ENCODE measurements at places on chromosomes 12 and 14.

- DNase-seq = no peak
Measured at GRCh38 chr14:47276931-47277330, 398.5 kb downstream of the MDGA2 start.

DNA sequence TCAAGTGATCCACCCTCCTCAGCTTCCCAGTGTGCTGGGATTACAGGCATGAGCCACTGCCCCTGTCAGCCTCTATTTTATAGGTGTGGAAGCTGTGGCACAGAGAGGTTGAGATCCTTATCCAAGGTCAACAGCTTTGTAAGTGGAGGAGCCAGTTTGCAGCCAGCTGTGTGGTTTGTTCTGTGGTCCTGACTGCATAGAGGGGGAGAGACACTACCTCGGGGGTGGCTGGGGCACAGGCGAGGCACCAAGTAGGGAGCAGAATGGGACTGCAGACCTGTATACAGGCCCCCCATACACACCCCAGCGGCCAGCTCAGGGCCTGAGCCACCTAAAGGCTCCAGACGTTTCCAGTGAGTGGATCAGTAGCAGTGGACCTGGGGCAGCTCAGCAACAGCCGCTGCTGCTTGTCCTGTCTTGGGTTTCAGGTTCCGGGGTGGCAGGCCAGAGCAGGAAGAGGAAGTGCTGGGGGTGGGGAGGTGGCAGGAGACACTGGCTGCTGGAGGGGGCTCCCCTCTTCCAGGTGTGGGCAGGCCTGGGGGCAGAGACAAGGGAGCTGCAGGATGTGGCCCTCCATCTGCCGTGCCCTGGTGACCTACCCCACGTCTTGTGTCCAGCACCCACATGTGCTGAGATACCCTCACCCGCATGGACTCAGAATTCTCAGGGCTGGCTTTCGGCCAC is 11.0 kb downstream of the ORAI1 start:
- DNase-seq = no peak

- no peak for DNase-seq
Measured at GRCh38 chr12:8605057-8605456, 7.6 kb downstream of the AICDA start.

GRCh38 chr14:92340931-92341330 is 18.0 kb downstream of the SLC24A4 start:
- DNase-seq = no peak

DNA sequence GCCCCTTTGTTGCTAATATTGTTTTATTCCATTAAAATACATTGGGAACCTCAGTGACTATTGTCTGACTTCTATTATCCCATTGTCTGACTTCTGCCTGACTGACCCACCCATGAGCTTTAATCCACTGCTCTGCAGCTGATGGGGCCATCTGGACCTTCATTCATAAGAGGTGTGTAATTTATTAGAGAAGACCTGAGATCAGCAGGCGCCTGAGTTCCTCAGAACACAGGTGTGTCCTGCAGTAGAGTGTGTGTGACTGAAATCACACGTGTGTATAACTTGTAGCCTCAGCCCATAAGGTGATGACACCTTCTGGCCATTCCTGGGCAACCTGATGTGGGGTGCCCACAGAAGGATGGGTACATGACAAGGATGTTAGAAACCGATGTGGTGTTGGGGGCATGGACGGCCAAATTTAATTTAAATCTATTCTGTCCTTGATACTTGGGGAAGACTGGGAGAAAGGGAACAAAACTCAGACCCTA is 821.0 kb downstream of the TMEM121 start:
- DNase-seq = no peak

DNA sequence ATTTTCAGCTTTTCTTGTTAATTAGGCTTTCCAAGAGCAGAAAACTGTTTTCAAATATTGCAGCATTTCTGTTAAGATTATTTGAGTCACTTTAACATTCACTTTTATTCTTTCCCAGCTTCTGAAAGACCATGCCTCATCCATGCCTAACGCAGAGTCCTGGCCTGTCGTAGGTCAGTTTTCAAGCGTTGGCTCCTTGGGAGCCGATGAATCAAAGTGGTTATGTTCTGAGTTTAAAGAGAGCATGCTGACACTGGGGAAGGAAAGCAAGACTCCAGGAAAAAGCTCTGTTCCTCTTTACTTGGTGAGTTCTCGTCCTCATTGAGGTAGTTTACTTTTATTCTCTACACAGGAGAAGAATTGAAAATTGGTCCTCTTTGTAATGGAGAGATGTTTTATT is 33.1 kb downstream of the TDP1 start:
- no peak for DNase-seq

DNA sequence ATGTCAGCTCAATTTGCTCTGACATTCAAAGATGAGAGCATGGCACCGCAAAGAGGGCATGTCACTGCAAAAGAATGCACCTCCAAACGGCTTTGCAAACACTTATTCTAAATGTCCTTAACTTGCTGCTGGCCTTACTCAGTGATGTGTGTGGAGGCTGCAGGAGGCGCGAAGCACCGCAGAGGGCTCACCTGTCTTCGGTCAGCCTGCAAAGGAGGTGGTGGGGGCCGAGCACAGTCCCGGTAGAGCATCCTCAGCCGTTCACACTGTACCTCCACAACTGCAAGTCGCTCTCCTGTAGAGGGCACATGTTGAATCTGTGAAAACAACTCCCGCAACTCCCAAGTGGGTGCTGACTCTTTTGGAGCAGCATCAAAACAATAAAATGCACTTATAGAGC is 93.8 kb downstream of the TRAFD1 start:
- no peak for DNase-seq

GRCh38 chr12:126355346-126355745 is 1290.1 kb downstream of the AACS start:
- DNase-seq = peak; percentile 13

DNA sequence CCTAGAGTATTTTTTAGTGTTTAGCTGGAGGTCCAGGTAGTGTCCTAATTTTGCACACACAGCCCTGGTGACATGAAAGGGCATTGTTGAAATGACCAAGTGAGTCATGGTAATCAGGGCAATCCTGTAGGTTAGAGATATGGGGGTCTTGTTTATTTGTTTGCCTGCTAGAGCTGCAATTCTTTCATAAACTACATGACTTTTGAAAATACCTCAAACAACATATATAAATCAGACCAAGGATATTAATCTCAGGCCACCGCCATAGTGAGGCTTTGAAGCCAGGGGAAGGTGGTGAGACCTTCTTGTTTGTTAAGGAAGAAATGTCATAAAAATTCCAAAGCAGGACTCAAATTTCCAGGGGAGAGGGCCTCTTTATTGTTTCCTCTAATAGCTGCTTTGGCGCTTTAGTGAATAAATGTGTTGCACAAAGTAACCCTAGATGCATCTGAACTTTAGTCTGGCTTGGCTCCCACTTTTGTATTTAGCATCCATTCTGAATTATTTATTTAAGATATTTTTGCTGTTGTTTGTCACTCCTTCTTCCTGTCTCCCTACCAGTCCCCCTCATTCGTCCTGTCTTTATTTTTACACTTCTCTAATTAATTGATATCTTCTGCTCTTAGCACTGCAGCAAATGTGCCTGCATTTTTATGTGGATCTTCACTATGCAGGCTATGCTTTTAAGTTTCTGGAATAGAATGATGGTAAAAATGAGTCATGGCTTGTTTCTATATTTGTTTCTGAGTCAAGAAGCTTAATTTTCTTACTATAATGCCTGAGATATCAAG is 430.3 kb downstream of the RAD51B start:
- no peak for DNase-seq

DNA sequence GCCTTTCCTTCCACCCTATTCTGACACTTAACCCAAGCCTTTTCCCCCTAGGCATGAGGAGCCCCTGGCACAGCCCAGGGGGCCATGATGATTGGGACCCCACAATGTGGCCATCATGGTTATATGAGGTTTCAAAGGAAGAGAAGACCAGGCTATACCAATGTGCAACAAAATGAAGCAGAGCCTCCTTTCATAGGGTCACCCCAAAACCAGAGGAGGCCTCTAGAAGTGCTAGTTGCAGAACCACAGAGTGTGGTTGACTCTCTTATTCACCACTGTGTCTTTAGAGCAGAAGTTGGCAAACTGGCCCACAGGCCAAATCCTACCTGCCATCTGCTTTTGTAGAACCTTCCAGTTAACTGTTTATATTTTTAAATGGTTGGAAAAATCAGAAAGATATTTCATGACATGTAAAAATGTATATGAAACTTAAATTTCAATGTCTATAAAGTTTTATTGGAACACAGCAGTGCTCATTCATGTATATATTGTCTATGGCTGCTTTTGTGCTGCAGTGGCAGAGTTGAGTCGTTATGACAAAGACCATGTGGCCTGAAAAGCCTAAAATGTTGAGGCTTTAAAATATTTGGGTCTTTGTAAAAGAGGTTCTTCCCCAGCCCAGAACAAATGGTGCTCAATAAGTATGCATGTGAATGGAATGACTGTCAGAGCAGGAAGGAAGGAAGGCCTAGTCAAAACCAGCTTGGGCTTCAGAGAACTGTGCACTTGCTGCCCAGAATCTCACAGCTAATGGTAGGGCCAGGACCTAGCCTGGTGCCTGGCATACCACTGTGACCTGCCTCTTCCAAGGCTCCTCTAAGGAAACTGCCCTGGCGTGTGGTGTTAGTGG is 49.2 kb downstream of the SUSD6 start:
- no peak for DNase-seq

DNA sequence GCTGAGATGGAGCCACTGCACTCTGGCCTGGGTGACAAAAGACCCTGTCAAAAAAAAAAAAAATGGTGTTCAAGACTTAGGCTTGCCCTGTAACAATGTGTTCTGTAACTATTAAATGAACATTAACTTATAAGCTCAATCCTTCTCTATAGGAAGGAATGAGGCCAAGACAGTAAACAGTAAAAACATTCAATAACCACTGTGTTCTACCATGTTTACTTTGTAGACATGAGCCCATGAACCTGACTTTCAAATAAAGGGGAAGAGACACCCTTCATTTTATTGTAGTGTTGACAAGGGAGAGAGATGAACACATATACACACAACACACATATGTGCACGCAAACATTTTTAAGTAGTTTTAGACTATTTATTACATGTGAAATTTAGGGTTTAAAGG is 20.1 kb upstream of the RASSF3 start:
- DNase-seq = no peak

DNA sequence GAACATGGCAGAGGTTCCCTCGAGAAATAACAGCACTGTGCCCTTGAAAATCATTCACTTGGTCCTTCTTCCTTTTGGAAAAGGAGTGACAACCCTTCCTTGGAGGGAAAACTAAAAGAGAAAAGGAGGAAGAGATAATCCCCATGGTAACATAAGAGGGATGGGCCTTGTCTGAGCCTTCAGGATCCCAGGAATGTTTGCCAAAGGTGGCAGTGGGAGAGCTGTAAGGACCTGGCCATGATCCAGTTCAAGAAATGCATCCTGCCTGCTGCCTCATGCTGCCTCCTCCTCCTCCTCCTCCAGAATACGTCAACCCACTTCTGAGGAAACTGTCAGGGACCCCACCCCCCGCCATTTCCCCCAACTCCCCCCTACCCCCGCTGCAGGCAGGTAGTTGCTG is 118.8 kb downstream of the KCNK10 start:
- no peak for DNase-seq

- DNase-seq = no peak
Measured at GRCh38 chr12:95418142-95418541, 55.8 kb upstream of the METAP2 start.

GRCh38 chr12:126537961-126538530 is 1472.8 kb downstream of the AACS start:
- no peak for DNase-seq

DNA sequence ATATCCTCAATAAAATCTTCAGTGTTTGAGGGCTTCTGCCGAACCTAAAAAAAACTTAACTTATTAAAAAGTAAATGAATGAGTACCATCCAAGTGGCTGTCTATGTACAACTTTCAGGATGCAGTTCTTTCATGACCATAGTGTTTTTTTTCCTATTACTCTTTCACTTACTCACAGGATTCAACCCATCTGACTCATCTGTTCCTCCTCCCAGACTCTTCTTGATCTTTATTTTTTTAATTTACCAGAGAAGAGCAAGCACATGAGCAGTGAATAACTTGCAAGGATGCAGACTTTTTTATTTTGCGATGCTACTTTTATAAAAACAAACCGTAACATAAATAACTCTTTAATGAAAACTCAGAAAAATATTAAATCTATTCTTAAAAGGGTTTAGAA is 24.5 kb downstream of the RECQL start:
- DNase-seq = peak; percentile 45

DNA sequence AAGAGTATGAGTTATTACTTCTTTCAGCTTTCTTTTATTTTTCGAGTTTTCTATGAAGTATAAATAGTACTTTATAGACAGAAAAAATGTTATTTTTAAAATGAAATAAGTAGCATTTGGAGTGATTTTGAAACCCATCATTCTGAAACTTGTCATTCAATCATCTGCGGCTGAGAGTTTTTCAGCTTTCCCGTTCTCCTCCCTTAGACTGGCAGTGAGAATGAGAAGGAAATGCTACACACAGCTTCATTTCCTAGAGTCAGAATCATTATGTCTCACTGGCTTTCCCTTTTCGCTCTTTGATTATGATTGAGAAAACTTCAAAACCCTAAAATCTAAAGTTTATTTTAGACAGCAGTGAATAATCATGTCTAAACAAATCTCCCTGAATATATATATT is 33.7 kb upstream of the GNPNAT1 start:
- DNase-seq = no peak

DNA sequence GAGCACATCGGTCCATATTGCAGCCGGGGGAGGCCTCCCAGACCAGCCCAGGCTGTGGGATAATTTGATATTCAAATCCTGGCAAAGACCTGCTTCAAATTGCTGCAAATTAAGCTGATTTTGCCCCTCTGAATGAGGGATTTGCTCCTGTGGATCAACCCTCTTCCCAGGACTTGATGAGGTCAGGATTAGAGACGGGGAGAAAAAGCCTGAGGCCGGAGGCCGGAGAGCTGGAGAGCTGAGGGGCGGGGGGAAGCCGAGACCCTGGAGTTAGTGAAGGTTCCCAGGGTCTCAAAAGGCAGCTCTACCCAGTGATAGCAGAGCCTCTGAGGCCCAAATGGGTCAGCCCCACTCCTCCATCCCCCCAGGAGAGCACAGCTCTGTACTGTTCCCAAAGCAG is 17.5 kb upstream of the VSX2 start:
- no peak for DNase-seq

DNA sequence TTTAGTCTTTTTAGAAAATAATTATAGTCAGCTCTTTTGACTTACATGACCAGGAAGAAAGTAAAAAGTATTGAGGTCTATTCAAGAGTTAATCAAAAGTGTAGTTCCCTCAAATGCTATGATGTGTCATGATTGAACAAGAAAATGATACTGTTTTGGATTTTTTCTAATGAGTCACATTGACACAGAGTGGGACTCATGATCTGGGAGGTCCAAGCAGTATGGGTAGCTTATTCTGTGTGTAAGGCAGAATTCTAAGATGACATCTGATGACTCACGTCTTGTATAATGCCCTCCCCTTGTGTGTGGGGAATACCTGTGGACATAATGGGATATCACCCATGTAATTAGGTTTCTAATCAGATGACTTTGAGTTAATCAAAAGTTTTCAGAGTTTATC is 178.1 kb upstream of the DDHD1 start:
- peak; percentile 85 for DNase-seq
